ENCODE measurements at places on chromosomes 12 and 14.

DNA sequence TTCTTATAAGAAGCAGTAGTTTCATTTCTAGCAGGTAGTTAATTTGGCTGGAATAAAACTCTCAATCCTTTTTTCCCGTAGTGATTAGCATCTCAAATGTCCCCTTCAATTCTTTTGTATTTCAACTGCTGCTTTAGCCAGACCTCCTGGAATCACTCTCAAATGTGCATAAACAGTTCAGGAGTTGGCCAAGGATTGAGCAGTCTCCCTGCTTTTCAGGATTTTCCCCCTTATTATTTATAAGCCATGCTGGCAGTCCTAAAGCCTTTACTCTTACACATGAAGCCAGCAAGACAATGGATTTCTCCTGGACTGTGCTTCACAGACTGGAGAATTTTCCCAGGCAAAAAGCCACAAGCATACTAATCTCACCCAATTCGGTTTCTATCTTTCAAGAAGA lies 950.1 kb downstream of the VRK1 start:
- no peak for DNase-seq

DNA sequence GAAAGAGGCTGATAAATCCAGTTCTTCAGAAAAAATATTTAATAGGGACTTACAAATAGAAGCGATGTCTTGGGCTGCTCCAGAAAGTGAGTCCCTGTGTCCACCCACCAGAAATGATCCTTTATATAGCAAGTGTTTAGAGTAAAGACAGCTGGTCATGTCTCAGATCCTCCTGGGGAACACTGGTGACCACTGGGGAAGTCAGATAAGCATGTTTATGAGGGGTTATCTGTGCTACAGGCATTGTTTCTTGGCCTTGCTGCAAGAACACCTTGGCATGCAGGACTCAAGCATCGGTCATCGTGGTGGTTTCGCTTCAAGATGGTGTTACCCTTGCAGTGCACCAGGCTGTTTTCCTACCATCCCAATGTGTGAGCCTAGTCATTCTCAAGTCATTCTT lies 27.2 kb downstream of the CPM start:
- no peak for DNase-seq

DNA sequence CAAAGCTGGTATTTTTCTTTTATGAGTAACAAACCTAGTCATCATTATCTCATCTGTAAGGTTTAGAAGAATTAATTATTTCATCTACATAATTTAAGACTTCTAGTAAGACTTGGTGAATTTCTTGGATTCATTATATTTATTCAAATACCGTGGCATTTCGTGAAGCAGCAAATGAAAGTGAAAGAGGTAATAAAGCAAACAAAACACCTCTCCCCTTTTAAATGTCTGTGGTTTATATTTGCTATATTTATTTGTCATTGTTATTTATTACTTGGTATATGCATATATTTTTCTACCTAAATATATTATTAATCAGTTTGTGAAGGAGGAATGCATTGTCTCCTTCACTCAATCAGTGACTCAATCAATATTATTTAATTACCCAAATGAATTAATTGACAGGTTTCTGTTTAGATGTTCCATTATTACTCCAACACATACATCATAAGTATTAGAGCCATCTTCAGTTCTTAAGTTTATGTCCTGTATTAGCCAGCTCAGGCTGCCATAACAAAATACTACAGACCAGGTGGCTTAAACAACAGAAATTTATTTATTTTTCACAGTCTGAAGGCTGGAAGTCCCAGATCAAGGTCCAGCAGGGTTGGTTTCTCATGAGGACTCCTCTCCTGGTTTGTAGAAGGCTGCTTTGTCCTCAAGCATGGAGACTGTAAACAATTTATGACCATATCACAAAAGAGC lies 6.6 kb downstream of the CFAP54 start:
- DNase-seq = no peak

GRCh38 chr12:15534322-15534721 lies 212.0 kb downstream of the PTPRO start:
- no peak for DNase-seq

GRCh38 chr12:53096089-53096741 lies 1.3 kb upstream of the IGFBP6 start:
- DNase-seq = no peak

DNA sequence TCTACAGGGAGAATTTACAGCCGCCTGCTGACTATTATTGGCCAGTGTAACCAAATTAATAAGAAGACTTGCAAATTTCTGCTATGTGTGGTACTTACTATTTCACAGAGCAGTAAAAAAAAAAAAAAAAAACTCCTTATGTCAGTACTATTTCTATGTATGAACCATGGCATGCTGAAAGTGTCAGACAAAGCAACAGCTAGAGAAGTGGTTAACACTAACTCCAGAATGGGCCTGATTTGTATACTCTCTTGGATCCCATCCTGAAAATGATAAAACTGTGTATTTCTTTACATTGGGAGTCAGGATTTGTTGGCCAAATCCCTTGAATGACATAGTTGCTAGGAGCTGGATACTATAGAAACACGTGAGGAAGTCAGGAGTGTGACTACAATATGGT lies 416.8 kb downstream of the EGLN3 start:
- no peak for DNase-seq

DNA sequence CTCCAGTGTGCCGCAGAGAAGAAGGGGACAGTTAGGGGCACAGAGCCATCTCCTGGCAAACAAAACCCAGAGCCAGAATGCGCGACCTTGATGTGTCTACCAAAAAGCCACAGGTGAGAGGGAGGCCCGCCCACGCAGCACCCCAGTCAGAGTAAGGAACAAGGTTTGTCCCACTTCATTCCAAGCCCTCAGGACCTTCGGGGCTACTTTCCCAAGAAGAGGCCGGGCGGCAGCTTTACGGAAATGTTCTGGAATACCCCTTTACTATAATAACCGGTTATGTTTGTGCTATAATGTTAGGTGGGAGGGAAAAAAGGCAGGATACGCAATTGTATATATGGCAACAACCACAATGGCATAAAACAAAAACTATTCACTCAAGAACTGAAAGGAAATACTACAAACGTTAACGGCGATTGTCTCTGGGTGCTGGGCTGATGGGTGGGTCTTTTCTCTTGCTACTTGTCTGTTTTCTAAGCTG lies 12.3 kb downstream of the CCDC88C start:
- DNase-seq = no peak

DNA sequence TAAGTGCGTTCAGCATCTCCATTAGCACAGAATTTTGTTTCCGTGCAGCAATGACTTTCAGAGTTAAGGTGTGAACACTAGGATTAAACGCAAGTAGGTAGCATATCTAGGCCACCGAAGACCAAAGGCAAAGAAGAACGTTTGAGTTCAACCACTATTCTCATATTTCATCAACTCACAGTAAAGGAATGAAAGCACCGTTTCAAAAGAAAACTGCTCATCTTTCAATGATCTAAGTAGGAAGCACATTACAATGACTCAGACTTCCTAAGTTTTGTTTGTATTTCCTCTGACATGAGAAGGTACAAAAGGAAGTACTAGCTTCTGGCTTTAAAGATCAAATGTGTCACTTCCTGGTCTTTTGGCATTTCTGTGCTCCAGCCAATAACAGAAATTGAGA lies 57.6 kb downstream of the ACADS start:
- DNase-seq = no peak

GRCh38 chr14:22305607-22306006 lies 283.4 kb downstream of the DAD1 start:
- DNase-seq = no peak

GRCh38 chr14:80477388-80478160 lies 266.3 kb upstream of the DIO2 start:
- no peak for DNase-seq

- DNase-seq = no peak
Observed at GRCh38 chr14:21086908-21087293, 11.6 kb downstream of the ZNF219 start.

GRCh38 chr12:99087278-99087677 lies 442.2 kb downstream of the APAF1 start:
- peak; percentile 28 for DNase-seq

DNA sequence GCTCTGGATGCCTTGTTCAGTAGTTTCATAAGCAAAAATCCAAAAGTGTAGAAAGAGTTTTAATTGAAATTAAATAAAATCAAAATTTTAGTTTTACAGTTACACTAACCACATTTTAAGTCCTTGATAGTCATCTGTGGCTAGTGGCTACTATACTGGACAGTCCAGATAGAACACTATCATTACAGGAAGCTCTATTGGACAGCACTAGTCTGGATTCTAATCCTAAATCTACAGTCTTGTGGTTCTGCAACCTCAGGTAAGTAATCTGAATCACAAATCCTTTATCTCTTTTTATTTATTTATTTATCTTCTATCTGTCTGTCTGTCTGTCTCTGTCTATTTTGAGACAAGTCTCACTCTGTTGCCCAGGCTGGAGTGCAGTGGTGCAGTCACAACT lies 18.0 kb downstream of the RAP1B start:
- no peak for DNase-seq

DNA sequence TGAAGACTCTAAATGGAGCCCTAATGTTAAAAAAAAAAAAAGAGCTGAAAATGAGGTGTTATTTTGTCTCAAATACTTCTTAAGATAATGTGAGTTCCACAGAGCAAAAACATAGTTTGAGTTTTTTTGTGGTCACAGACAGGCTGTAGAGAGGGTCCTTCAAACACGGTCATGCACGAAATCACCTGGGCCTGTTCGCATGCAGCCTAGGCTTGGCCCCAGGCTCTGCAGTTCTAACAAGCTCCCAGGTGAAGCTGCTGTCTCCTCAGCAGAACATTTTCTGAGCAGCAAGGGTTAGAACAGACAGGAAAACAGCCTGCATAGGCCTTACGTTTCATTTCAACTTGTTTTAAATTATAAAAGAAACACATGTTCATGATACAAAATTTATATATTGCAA lies 65.4 kb upstream of the TBPL2 start:
- no peak for DNase-seq

- no peak for DNase-seq
Observed at GRCh38 chr12:21350975-21351374, 16.3 kb upstream of the SLCO1A2 start.

GRCh38 chr12:2696136-2696535 lies 98.6 kb upstream of the FKBP4 start:
- DNase-seq = no peak

DNA sequence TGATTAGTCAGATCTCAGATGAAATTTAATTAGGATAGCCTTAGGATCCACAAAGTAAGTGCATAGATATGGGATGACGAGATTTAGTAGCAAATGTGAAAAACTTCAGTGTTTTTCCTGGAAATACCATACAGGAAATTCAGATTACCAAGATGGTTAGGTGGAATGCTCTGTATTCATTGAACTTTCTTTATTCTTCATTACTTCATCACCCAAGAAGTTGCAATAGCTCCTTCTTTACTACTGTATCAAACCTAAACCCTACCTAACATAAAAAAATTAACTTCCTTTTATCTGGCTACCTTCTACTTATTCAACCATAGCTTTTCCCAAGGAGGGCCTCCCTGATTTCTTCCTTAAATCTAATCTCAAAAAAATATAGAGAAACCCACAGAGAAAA lies 100.4 kb downstream of the TTC6 start:
- DNase-seq = no peak

DNA sequence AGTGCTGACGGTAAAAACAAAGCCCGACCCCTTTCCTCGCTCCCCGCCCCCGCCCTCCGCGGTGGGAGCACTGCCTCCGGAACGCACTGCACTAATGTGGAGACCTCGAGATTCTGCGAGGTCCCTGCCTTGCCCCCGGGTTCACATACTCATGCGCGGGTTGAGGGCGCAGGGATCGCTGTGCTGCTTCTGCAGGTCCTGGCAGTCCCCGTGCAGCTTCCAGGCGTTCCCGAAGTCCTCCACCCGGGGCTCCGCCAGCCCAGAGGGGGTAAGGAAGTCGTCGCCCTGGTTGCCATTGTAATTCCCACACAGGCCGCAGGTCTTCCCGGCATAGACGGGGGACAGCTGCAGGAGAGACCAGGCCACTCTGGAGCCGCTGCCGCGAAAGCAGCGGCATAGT lies 66.8 kb downstream of the VWF start:
- no peak for DNase-seq

DNA sequence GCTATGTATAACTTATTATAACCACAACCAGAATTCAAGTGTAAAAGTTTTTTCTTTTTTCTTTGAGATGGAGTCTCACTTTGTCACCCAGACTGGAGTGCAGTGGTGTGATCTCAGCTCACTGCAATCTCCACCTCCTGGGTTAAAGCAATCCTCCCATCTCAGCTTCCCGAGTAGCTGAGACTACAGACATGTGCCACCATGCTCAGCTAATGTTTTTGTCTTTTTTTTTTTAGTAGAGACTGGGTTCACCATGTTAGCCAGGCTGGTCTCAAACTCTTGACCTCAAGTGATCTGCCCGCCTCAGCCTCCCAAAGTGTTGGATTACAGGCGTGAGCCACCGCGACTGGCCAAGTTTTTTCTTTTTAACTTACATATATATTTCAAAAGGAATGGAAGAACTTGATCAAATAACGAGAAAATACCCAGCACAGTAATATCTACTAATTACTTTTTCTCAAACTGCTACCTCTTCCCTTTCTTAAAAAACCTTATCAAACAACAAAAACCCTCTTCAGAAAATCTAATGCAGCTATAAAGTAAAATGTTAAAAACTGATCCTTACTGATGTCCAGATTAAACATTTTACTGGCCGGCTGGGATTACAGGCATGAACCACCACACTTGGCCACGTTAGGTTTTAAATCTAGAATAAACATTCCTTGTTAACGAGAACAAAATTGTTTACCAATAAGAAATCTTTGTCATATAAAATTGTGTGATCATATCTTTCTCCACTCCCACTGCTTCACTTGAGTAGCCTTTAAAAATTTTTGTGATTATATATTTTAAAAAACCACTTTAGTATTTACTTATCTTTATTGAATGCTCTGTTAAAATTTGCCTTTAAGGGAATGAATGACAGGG lies 41.3 kb upstream of the WDR89 start:
- DNase-seq = no peak

DNA sequence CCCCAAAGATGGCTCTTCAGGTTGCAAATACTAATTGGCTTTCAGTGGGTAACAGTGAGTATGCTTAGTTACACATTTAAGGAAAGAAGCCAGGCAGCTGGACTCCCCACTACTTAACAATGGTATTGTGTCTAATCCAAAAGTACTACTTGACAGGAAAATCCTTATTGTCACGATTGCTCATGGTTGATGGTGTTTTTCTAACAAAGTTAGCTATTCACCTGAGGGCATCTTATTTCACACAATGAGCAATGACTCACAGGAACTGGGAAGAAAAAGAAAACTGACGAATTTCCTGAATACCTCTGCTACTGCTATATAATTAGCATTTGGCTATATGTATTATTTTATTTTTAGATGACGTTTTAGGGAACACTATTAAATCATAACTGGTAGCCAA lies 33.4 kb upstream of the ALG10 start:
- peak; percentile 2 for DNase-seq

GRCh38 chr12:87827638-87828264 lies 201.4 kb downstream of the C12orf50 start:
- no peak for DNase-seq

- no peak for DNase-seq
Observed at GRCh38 chr14:103738701-103739451, 23.3 kb downstream of the ZFYVE21 start.

- DNase-seq = no peak
Observed at GRCh38 chr14:76382495-76382832, 6.5 kb downstream of the ESRRB start.

GRCh38 chr12:108573317-108573716 lies 10.9 kb downstream of the ISCU start:
- DNase-seq = no peak

All from left renal pelvis (tissue), 4 donors.